ENCODE measurements at places on chromosomes 3 and 15. TPM values are rescaled to one million over a fixed set of nuclear protein-coding genes. Genes with fewer than 3 reads are reported as not detected.

DNA sequence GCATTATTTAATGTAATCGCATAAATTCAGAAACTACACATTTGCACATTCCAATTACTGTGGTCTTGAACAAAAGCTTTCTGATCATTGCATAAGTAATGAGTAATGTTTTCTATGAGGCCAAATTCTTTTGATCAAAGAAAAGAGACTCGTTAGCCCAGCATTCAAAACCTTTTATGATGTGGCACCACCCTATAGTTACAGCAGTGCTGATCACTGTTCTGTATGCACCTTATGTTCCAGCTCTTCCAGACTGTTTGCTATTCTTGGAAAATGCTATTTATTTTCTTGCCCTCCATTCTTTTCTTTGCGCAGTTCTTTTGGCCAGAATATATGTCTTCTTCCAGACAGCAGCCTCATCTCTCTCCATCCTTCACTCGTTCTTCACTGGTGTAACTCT lies 42.3 kb downstream of the MAP3K13 start:
- no peak for DNase-seq

DNA sequence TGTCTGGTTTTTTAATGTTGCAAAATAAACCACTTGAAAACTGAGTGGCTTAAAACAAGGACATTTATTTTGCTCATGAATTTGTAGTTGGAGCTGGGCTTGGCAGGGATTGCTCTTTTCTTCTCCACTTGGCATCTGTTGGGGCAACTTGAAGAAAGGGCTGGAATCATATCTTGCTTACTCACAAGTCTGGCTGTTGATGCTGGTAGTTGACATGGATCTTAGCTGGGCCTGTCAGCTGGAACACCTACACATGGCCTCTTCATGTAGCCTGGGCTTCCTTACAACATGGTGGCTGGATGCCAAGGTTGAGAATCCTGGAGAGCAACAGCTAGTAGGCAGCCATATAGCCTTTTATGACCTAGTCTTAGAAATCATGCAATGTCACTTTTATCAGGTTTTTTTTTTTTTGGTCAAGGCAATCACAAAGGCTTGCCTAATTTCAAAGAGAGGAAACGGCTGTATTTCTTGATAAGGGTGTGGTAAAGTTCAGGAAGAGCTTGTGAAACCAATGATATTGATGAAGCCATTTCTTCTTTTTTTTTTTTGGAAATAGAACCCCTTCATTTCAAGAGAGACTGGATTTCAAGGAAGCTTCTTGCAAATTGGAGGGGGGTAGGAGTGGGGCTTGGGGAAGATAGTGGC lies 262.1 kb downstream of the IL20RB start:
- DNase-seq, result no peak

DNA sequence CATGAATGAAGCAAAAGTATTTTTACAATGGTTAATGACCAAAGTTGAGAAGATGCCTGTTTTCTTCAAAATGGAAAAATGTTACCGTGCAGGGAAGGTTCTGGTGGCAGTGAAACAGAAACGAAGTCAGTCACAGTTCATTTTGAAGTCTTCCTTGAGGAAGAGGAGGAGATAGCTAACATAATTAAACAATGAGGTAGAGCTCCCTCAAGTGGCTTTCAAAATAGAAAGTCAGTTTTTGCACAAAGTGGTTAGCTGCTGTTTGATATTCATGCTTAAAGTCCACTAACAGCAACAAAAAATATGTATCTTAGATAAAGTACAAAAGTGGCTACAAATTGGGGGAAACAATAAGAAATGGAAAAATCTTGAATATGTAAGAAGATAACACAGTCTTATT lies 87.3 kb downstream of the TFG start:
- no peak for DNase-seq

DNA sequence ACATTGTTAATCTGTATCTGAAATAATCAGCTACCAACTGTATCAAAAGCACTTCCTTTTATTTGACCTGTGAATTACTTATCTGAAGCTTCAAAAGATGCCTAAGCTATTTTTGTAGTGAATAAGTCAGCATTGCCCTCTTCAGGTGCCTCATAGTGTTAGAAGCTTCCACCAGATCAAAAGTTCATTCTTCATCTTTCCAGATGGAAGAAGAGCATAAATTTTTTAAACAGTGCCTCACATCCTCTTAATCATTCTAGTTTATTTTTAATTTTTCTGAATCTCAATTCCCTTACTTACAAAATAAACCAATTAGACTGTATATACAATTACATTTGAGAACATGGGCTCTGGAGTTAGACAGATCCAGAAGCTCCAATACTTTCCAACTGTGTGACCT lies 65.0 kb downstream of the MYO5A start:
- DNase-seq, result no peak

DNA sequence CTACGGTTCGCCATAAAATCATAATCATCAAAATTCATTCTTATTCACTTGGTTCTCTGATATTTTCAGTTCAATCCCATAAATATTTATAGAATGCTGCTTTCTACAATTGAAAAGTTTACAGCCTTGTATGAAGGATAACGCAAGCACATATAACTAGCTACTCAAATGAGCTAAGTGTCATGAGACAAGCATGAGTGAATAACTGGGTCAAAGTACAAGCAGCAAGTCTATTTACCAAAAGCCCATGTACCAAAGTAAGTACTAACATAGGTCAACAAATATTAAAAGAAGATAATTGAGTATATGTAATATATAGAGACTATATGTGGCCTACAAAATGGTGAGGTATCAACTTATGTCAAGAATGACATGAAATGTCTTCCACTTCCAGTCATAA lies 596.6 kb downstream of the GBE1 start:
- no peak for DNase-seq

DNA sequence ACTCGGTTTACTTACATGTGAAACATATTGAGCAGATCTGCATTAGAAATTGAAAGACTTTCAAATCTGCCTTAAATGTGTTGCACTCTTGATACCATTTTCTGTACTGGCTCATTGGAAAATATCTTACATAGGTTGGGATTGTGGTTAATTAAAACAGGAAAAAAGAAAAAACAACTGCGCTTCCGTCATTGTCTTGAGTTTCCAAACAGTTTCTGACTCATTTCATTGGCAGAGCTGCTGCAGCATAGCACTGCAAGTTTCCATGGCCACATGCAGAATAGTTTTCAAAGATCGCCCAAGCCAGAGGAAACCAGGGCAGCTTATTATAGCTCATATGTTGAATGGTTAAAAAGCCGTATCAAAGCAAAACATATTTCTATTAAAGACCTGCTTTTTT lies 446.6 kb upstream of the BCHE start:
- DNase-seq, result no peak

- no peak for DNase-seq
These were observed 76.4 kb upstream of the TNFAIP8L3 start for GRCh38 chr15:51170882-51171633.

- DNase-seq, result no peak
These were observed 274.2 kb downstream of the UACA start for GRCh38 chr15:70488941-70489848.

- DNase-seq, result no peak
These were observed 64.0 kb upstream of the CDV3 start for GRCh38 chr3:133509488-133509887.

DNA sequence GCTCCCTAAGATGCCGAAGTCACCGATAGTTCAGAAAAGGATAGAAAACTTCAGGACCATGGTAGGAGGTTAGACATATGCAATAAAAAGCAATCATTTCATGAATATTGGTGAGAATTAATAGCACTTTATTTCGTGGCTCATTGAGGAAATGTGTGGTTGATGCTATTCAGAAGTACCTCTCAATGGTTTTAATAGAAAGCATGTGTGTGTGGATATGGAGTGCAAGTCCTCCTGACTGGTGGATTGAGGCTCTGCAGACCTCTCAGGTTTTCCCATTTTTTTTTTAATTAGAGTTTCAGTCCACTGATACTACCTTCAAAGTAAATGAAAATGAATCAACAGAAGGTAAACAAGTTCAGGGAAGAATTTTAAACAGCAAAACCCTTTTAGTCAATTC lies 384.3 kb upstream of the RARB start:
- DNase-seq, result no peak

DNA sequence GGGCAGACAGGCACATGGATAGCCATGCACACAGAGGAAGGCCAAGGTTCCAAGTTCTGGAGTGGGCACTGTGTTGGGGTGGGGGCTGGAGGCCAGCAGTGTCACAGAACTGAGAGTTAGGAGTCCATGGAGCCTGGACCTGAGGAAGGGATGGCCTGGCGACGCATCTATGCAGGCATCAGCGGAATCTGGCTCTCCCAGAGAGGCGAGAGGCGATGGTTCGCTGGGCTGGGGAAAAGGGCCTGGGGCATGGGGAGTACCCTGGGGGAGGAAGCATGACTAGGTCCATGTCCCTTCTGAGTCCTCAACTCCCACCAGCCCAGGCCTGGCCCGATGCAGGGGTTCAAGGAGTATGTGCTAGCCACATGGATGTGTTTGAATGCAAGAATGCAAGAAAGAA lies 192.8 kb upstream of the LINGO1 start:
- DNase-seq, result peak; percentile 33

GRCh38 chr15:40421246-40422157 lies 15.9 kb downstream of the IVD start:
- DNase-seq, result peak; percentile 89

- no peak for DNase-seq
These were observed 5.2 kb upstream of the CXCR6 start for GRCh38 chr3:45938043-45938435.

DNA sequence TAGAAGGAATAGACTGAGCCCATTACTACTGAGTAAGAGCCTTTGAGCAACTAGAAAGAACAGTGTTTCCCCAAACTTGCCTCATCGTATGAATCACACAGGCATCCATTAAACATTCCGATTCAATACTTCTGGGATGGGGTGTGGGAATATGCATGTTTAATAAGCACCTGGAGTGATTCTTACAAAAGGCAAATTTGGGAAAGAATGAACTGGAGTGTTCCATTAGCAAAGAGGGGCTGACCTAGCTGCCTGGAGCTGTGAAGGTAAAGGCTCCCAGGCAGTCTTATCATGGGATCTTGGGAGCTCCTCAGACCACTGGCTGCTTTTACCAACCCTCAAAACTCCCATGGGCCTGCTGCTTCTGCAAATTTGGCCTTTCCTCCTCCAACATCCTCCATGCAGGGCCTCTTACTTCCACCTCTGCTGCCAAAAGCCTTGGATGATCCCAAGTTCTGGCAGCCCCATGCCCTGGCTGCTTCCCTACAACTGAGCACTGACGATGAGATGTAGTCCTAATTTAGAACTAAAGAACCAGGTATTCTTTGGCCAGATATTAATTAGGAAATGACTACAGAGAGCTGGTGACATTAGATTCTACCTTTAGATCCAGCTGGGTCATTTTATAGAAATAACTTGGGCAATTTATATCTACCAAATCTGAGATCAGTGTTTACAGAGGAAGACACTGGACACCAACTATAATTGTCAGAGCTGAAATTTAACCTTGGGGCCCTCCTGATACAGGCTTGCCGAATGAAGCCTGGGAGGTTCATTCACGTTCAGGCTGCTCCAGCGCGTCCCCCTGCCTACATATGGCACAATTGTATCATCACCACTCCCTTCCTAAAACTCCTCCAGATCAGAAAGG lies 11.2 kb upstream of the HOMER2 start:
- no peak for DNase-seq

NRG4 gene
- 2.2 TPM for total RNA-seq

FSIP1 gene
- total RNA-seq, result 2.0 TPM

CPN2 gene
- total RNA-seq, result not detected

TMEM266 gene
- 1.4 TPM for total RNA-seq

SAXO2 gene
- total RNA-seq, result 15.8 TPM

ATP13A5 gene
- total RNA-seq, result 2.0 TPM

CNTN4 gene
- total RNA-seq, result 10.4 TPM

PTPN9 gene
- 31.4 TPM for total RNA-seq

TIGIT gene
- 1.7 TPM for total RNA-seq

All from lower lobe of right lung (tissue), 2 donors.